Stimulated activated CD4-positive, alpha-beta T cell treated with anti-CD3 and anti-CD28 coated beads, Interleukin-12 subunit alpha, Interleukin-12 subunit beta, amount 100 ng/mL, for 24 hours (primary cell): ENCODE measurements at places on chromosomes 12 and 14.

DNA sequence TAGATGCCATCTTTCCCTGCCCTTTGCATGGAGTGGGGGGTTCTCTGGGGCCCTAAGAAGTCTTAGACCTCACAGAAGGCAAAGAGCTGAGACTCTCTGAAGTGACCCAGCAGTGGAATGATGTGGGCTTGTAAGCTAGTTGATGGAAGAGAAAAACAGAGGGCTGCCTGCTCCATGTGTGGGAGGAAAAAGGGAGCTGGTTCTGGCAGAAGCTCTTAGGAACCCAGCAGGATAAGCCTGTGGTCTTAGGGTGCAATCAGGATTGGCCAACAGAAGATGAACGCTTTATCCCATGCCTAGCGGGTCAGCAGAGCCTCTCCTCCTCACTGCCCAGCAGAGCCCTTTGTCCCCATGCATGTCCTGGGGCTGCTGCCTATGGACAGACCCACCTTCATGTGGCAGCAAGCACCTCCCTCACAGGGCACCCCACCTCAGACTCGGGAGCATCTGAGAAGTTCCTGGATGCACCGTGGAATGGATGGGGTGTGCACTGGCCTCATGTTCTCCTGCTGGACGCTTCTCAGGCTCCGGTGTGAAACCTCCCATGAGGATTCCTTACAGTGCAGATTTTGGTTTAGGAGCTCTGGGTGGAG is 152.7 kb downstream of the ADGRD1 start:
- DNase-seq: no peak

- no peak for DNase-seq
These were observed 24.3 kb downstream of the GEMIN2 start for GRCh38 chr14:39138440-39138839.

DNA sequence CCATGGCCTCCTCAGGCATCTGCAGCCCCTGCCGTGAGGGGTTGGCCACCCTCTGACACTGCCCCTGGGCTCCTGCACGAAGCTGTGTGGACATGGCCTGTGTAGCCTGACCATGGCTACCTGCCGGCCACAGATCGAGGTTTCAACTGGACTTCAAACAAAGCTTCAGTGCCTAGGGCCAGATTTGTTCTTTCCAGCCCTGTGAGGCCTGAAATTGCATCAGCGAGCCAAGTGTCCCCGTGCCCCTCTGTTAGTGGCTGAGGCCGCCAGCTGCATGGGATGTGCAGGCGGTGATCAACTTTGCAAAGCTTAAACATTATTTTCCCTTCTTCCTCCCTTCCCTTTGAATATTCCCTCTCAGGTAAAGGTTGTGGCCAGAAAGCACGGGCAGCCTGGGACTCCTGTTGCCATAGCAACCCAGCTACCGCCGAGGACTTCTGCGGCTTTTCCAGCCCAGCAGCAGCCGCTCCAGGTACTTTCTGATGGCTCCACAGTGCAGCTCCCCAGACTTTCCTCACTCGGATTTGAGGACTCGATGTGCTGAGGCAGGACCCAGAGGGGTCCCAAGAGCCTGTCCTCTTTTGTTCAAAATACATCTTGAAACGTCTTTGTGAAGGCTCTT is 35.8 kb downstream of the DDX51 start:
- DNase-seq: no peak

DNA sequence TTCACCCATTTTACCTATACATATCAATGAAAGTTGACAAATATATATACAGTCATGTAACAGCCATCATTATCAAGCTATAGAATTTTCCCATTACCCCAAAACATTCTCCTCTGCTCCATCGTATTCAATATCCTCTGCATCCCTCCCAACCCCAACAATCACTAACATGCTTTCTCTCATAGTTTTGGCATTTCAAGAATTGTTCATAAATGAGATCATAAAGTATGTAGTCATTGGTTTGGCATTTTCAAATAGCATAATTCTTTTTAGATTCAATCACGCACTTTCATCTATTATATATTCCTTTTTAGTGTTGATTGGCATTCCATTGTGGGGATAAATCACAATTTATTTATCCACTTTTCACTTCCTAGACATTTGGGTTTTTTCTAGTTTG is 866.0 kb upstream of the TMEM132C start:
- no peak for DNase-seq

DNA sequence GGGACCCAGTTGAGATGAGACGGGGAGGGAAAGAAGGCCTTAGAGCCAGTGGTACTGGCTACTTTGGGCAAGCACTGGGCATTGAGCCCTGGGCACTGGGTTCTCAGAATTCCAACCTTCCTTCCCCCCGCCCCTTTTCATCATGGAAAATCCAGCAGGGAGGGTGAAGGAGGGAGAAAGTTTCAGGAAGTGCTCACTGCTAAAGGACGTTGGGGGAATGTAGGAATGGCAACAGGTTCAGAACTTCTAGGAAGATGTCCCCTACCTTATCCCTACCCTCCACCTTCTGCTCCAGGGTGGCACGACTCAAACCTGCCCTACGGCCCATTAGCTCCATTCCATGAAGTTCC is 4.2 kb upstream of the TNS2 start:
- DNase-seq: no peak

GRCh38 chr12:119876761-119877638 is at the start of gene CIT:
CIT (minus strand) TSS chr12:119877320; CDS start chr12:119876168, 1,152 bp downstream.
- DNase-seq: peak; percentile 72

GRCh38 chr14:74571901-74572725 is 39.9 kb downstream of the LTBP2 start:
- no peak for DNase-seq

DNA sequence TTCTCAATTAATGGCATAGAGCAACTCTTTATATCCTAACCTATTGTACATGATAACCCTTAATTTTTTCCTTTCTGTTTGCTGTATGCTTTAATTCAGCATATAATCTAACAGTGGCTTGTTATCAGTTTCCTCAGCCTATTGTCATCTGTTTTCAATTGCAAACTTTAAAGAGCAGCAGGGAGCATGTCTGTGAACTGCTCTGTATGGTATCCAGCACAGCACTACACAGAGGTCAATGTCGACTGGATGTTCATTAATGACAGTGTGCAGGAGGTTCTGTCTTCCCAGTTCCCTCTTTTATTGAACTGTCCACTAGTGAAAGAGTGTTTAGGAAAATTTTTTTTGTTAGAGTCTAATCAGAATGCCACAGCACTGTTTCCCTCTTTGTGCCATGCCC is 609.1 kb downstream of the SOX5 start:
- no peak for DNase-seq

- no peak for DNase-seq
These were observed 93.0 kb upstream of the MGAT4C start for GRCh38 chr12:86349196-86349595.

- no peak for DNase-seq
These were observed 63.2 kb upstream of the RIC8B start for GRCh38 chr12:106711316-106711715.
